ENCODE measurements at places on chromosomes 5 and 9. TPM values are rescaled to one million over a fixed set of nuclear protein-coding genes. Genes with fewer than 3 reads are reported as not detected.

DIPK1B gene
- 15.5 TPM for polyA plus RNA-seq

SLC6A7 gene
- polyA plus RNA-seq = 0.65 TPM

ZFP37 gene
- polyA plus RNA-seq = 6.1 TPM

NUTM2F gene
- not detected for polyA plus RNA-seq

GLRA1 gene
- polyA plus RNA-seq = 0.35 TPM

IGFBPL1 gene
- polyA plus RNA-seq = 1.3 TPM

FAM169A gene
- polyA plus RNA-seq = 15.5 TPM

RAI14 gene
- polyA plus RNA-seq = 6.8 TPM

SLC36A2 gene
- polyA plus RNA-seq = not detected

PPP3R2 gene
- 0.31 TPM for polyA plus RNA-seq

PCDHGA2 gene
- 1.9 TPM for polyA plus RNA-seq

GRM6 gene
- polyA plus RNA-seq = 0.05 TPM

GFI1B gene
- polyA plus RNA-seq = not detected

ARID3C gene
- not detected for polyA plus RNA-seq

ACSL6 gene
- 90.7 TPM for polyA plus RNA-seq

HTR1A gene
- polyA plus RNA-seq = not detected

PCDHGA10 gene
- polyA plus RNA-seq = 7.8 TPM

IRX2 gene
- polyA plus RNA-seq = 2.1 TPM

IL13 gene
- polyA plus RNA-seq = not detected

TMEM252 gene
- polyA plus RNA-seq = not detected

NCS1 gene
- 25.8 TPM for polyA plus RNA-seq

RLN2 gene
- 1.8 TPM for polyA plus RNA-seq

CATSPER3 gene
- polyA plus RNA-seq = not detected

DAB2 gene
- polyA plus RNA-seq = 35.2 TPM

F2R gene
- 0.20 TPM for polyA plus RNA-seq

CD74 gene
- 53.5 TPM for polyA plus RNA-seq

CD72 gene
- not detected for polyA plus RNA-seq
